ENCODE measurements at places on chromosomes 6 and 20.

DNA sequence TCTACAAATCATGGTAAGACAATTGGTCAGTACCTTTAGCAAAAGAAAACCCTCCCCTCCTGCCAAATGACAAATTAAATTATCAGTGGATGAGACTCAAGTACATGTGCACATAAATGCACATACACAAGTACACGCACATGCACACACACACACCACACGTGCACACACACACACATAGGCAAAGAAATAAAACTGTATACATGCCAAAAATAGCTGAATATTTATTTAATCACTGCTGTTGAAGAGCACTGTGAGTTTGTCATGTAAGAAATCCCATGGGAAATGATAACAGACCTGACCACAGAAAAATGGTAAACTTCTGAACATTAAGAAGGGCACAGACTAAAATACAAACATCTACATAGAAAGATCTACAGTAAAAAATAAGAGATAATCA, 46.6 kb upstream of the TNFAIP3 start:
- DNase-seq = no peak

DNA sequence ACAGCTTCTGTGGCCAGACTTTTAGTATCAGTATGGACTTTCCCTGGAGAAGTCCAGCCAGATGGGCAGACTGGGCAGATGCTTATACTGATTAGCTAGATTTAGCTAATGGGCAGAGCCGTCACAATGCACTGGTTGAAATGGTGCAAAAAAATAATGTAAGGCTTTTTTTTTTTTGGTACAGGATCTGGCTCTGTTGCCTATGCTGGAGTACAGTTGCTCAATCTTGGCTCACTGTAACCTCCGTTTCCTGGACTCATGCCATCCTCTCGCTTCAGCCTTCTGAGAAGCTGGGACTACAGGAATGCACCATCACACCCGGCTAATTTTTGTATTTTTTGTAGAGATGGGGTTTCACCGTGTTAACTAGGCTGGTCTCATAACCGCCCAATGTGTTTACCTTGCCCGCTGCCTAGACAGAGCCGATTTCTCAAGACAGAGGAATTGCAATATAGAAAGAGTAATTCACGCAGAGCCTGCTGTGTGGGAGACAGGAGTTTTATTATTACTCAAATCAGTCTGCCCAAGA, 16.4 kb upstream of the KIFC1 start:
- DNase-seq = peak; percentile 56

DNA sequence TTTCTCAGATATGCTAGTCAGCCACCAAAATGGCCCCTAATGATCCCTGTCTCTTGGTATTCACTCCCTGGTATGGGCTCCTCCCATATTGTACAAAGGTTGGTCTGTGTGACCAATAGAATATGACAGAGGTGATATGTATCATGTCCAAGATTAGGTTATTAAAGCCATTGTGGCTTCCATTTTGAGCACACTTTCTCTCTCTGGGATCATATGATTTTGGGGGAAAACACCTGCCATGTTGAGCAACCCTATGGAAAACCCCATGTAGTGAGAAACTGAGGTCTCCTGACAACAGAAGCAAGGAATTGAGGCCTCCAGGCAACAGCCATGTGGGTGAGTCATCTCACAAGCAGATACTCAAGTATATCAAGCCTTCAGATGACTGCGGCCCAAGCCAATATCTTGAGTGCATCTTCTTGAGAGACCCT, 7.1 kb upstream of the ZNF318 start:
- no peak for DNase-seq

GRCh38 chr6:133787859-133788505, 100.9 kb upstream of the TCF21 start:
- DNase-seq = no peak

GRCh38 chr6:28226460-28226859, 1.4 kb downstream of the ZSCAN9 start:
- DNase-seq = no peak

DNA sequence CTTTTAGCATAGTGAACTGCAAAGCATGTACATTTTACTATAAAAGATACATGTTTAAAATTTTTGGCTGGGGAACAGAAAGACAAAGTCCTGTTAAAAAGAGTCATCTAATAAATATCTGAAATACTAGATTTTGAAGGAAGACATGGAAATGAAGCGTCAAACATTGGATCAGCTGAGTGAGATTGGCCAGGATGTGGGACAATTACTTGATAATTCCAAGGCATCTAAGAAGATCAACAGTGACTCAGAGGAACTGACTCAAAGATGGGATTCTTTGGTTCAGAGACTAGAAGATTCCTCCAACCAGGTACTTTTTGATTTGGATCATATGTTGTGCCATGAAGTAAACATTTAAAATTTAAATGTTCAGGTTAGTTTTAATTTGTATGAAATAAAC, 162.3 kb downstream of the UTRN start:
- DNase-seq = no peak

DNA sequence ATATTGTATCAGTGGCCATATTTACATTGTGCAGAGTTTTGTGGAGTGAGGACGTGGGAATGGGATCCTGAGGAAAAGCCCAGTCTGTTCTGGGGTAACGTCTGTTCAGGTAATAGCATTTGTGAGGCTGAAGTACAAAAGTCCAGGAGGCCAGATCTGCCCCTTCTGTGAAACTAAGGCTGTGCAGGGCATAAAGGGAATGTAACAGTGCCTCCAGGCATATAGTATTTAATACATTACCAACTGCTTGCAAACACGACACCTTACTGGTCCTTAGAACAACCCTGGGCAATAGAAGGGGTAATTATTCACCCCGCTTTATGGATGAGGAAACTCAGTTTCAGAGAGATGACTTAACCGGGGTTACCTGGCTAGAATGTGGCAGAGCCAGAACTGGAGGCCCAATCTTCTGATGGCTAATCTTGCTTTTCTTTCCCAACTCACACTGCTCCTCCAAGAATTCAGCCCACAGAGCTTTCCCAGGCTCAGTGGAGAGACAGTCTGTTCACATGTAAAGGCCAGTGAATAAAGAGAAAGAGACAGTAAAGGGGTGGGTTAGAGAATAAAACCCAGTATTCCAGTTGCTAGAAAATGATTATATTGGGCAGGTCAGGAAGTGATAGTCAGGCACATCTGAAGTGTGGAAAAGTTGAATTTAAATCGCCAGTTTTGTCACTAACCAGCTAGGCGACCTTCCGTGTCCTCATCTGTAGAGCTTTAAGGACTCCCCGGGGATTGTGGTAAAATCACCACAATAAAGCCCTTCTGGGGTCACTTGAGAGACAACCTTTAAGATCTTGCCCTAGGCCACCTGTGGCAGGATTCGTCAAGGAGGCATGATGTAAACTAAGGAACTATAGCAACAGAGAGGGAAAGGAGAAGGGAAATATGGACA, 280.7 kb upstream of the CITED2 start:
- no peak for DNase-seq

DNA sequence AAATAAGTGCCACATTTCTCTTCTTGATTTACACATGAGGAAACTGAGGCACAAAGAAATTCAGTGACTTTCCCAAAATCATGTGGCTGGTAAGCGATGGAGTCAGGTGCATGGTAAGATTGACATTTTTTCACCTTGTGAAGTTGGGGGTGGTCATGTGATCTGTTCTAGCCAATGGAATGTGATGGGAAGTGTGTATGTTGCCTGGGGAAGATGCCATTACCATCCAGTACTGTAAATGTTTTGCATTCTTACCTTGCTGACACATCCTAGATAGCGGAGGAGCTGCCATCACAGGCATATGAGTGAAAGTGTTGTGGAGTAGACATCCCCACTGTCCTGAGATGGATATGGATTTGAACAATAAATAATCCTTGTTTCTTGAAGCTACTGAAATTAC, 499.6 kb upstream of the SULF2 start:
- no peak for DNase-seq

- DNase-seq = no peak
Measured at GRCh38 chr6:147711476-147711875, 203.0 kb downstream of the SAMD5 start.

All from thoracic aorta (tissue), 2 donors.